ENCODE measurements at places on chromosomes 5 and 9. TPM values are rescaled to one million over a fixed set of nuclear protein-coding genes. Genes with fewer than 3 reads are reported as not detected.

DNA sequence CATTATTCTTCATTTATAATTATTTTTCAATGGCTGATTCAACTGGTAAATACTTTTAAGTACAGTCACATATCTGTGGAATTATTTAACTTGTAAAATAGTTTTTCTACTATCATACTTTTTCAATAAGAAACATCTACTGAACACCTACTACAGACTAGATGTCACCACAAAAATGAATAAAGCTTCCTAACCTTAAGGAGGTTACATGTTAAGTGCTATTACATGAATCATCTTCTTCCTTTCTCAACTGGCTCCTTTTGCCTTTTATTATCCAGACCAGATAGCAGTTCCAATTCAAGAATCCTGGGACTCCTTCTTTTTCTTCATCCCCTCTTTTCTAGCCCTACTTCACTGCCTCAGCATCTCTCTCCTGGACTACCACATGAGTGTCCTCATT, 4.7 kb downstream of the PGGT1B start:
- H3K4me3 ChIP-seq, result no peak overlapping the region
- no peaks in the 10 kb centered on the region for H3K27me3 ChIP-seq
- no peaks in the 10 kb centered on the region for H3K36me3 ChIP-seq
- H3K27ac ChIP-seq, result no peak overlapping the region

- no peak overlapping the region for H3K27ac ChIP-seq
- peak; percentile 48 for DNase-seq
Measured at GRCh38 chr5:145825751-145826180, 9.4 kb downstream of the PRELID2 start.

DNA sequence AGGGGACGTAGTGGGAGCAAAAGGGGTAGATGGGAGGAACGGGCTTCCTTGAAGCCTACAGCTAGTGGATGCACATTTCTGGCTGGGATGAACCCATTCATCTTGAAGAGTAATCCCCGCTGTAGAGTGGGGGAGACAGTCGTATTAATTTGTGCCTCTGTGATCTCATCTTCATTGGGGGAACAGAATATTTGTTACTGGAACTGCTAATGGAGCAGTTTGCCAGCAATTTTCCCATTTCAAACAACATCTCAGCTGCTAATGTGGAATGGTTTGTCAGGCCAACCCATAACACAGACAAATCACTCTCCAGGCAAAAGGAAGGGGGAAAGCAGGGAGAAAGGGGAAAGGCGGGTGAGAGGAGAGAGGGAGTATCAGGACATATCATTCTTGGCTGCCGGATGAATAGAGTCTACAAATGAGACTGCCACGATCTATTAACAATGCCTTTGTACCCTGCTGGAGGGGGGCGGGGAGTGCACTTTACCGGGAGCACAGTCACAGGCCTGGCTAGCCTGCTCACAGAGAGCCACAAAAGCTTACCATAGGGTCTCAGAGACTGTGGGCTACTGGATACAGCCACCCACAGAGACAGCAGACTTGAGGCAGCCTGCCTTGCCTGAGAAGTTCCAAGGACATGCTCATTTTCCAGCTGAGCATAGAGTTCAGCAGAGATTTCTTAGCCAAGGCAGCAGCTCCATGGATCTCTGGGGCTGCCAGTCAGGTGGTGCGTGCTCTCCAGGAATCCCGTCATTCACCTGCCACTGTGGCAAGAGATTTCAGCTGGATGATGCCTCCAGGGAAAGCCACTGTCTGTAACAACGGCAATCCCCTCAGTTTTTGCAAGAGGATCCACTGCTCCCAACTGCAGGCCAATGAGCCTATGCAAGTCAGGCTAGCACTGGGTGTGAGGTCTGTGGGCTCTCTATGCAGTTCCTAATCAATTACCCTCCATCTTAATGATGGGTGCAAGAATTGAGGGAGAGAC, 217.7 kb upstream of the PANK3 start:
- no peak overlapping the region for H3K4me3 ChIP-seq
- no peaks in the 10 kb centered on the region for H3K36me3 ChIP-seq
- H3K4me1 ChIP-seq, result no peaks in the 10 kb centered on the region
- H3K27me3 ChIP-seq, result no peaks in the 10 kb centered on the region

DNA sequence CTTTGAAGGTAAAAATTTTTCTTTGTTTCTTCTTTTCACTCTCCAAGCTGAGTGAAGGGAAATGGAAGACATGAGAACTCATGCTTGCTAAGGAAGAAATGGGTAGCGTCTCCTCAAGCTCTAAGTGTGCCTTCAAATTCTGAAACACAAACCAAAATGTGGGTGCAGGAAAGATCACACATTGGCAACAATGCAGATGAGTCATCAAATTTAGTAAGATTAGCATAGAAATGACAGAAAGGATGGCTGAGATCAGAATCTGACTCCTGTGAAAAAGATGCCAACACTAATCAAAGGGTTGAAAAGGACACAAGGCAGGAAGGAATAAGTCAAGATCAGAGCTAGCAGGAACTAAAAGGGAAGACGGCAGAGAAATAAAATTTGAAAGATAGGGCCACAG, 61.1 kb upstream of the ZNF462 start:
- H3K27me3 ChIP-seq, result no peaks in the 10 kb centered on the region
- H3K27ac ChIP-seq, result no peak overlapping the region
- no peaks in the 10 kb centered on the region for H3K36me3 ChIP-seq
- H3K4me1 ChIP-seq, result no peaks in the 10 kb centered on the region
- H3K4me3 ChIP-seq, result no peak overlapping the region

DNA sequence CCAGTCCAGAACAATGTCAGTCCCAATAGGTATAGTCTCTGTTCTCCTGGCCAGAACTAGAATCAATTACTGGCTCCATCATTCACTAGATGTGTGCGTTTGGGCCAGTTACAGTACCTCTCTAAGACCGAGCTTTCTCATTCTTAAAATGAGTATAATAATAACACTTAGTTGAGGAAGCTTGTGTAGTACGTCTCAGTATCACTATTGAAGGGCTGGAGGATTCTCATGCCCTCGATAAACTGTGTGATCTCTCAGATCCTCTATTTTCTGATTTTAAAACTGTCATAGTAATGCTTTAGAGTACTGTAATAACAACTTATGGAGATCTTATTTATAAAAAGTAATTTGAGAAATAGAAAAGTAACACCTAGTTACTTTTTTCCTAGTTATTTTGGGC, 50.7 kb downstream of the CDKN2A start:
- H3K4me3 ChIP-seq, result no peak overlapping the region
- H3K4me1 ChIP-seq, result no peaks in the 10 kb centered on the region
- no peak for DNase-seq
- H3K27me3 ChIP-seq, result no peaks in the 10 kb centered on the region
- no peaks in the 10 kb centered on the region for H3K36me3 ChIP-seq
- no peak overlapping the region for H3K27ac ChIP-seq

GRCh38 chr5:117788596-117788995, 1199.8 kb downstream of the DTWD2 start:
- no peak for DNase-seq
- H3K4me3 ChIP-seq, result no peak overlapping the region
- H3K36me3 ChIP-seq, result no peaks in the 10 kb centered on the region
- no peak overlapping the region for H3K27ac ChIP-seq
- H3K4me1 ChIP-seq, result no peaks in the 10 kb centered on the region

GRCh38 chr9:81074221-81074620, 615.1 kb downstream of the TLE1 start:
- H3K36me3 ChIP-seq, result no peaks in the 10 kb centered on the region
- no peaks in the 10 kb centered on the region for H3K4me1 ChIP-seq
- H3K27ac ChIP-seq, result no peak overlapping the region
- no peaks in the 10 kb centered on the region for H3K27me3 ChIP-seq
- no peak overlapping the region for H3K4me3 ChIP-seq

DNA sequence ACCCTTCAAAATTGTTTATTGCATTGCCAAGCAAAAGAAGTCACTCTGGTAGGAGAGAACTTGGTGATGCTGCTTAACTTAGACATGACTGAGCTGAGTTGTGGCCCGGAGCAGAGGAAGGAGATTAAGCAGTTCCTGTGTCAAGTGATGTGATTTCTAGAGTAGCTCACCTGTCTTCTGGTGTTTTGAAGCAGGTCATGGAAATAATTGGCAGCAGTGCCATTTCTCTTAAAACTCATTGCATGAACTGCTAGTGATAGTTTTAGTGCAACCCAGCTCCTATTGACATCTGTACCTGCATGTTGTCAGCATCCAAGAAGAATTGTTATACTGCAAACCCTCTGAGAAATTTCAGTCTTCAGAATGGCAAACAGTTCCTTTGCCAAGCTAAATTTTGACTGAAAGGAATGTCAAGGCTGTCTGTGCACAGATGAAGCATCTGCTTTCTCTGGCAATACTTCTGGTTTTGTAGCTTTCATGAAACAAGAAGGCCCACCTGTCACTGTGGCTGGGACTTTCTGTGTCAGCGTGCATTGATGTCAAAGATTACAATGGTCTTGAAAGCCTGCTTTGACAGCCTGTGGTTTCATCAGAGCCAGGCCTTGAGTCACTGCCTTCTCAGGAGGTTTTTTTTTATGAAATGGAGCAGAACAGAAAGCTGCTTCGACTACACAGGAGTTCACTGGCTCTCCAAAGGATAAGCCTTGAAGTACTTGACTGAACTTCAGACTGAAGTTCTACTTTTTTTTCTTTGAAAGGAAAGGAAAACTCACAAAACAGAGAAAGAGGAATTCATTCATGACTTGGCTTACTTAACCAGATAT, 90.6 kb downstream of the RALGPS1 start:
- DNase-seq, result no peak
- H3K4me3 ChIP-seq, result no peak overlapping the region

DNA sequence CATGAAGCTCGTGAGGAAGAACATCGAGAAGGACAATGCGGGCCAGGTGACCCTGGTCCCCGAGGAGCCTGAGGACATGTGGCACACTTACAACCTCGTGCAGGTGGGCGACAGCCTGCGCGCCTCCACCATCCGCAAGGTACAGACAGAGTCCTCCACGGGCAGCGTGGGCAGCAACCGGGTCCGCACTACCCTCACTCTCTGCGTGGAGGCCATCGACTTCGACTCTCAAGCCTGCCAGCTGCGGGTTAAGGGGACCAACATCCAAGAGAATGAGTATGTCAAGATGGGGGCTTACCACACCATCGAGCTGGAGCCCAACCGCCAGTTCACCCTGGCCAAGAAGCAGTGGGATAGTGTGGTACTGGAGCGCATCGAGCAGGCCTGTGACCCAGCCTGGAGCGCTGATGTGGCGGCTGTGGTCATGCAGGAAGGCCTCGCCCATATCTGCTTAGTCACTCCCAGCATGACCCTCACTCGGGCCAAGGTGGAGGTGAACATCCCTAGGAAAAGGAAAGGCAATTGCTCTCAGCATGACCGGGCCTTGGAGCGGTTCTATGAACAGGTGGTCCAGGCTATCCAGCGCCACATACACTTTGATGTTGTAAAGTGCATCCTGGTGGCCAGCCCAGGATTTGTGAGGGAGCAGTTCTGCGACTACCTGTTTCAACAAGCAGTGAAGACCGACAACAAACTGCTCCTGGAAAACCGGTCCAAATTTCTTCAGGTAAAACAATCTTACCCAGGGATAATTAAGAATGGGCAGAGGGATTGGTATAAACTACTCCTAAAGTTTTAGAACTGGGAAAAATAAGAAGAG, 12.9 kb downstream of the ITGA1 start:
- H3K27ac ChIP-seq, result peak overlapping the region; percentile 100
- no peaks in the 10 kb centered on the region for H3K36me3 ChIP-seq
- peak overlapping the region; percentile 63 for H3K4me3 ChIP-seq

The OCLN gene
- 0.03 TPM for polyA plus RNA-seq

DNA sequence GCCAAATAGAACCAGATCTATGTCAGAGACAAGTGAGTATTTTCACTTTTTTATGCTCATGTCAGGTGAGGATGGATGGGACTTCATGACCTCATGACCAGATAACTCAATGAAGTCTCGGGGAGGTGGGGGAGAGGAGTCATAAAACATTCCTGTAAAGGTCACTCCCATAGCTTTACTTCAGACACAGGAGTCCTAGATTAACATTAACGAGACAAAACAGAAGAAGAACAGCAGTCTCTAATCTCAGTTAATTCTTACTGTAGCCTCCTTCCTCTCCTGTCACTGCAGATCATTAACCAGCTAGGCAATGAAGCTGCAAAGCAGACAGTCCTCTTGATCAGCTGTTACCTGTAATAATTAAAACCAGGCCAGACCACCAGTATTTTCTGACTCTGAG, 11.2 kb downstream of the CRHBP start:
- H3K4me3 ChIP-seq, result no peak overlapping the region
- peaks cover 14% of the 10 kb centered on the region for H3K4me1 ChIP-seq
- H3K27me3 ChIP-seq, result no peaks in the 10 kb centered on the region
- no peaks in the 10 kb centered on the region for H3K36me3 ChIP-seq
- H3K27ac ChIP-seq, result no peak overlapping the region

The PCDHB10 gene
- not detected for polyA plus RNA-seq

The GDF9 gene
- 0.13 TPM for polyA plus RNA-seq

DNA sequence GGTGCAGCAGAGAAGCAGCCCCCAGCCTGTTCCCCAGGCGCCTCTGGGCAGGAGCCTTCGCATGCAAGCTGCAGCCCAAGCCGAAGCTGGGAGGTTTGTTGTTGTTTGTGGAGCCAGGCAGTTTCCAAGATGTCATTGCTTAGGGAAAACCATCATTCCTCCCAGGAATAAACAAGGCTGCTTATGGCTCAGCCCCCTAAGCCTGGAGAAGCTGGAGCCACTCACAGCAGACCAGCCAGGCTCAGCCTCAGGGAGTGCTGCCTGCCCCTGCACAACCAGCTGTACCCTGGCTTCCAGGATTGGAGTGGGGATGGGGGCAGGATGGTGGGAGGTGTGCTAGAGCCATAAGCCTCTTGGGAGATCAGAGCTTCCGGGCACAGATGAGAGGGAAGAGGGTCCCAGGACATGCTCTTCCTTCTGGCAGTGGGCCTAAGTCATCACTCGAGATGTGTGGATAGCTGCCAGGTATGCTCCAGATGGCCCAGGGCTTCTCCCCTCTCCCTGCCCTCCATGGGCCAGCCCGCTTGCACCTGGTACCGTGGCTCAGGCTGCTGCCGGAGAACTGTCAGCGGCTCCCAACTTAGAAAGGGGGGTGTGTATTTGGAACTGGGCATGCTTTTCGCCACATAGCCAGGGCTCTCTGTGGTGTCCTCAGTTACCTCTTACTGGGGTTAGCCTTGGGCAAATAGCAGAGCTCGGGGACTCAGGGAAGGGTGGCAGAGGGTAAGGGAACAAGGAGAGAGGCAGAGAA, 105.2 kb downstream of the RGS3 start:
- no peaks in the 10 kb centered on the region for H3K27me3 ChIP-seq
- no peak overlapping the region for H3K4me3 ChIP-seq
- no peak for DNase-seq
- H3K4me1 ChIP-seq, result peaks cover 20% of the 10 kb centered on the region
- no peaks in the 10 kb centered on the region for H3K36me3 ChIP-seq
- no peak overlapping the region for H3K27ac ChIP-seq

The GADD45G gene
- 1.1 TPM for polyA plus RNA-seq

DNA sequence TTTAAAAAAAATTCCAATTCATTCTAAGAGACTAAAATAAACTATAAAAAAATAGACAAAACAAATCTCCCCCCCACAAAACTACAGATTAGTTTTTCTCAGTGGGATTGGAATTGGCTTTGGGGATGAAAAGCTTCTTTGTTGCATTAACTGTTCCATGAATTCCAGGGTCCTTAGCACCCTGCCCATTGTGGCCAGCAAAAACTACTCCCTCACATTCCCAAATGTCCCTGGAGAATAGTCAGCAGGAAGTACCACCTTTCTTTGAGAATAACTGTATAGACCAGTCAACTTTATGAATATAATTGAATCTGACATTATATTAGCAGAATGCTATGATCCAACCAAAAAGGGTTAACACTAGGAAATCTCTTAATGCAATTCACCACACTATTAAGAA, 147.9 kb downstream of the LPAR1 start:
- H3K4me1 ChIP-seq, result peaks cover 11% of the 10 kb centered on the region
- H3K4me3 ChIP-seq, result no peak overlapping the region
- H3K27ac ChIP-seq, result no peak overlapping the region
- no peaks in the 10 kb centered on the region for H3K36me3 ChIP-seq

The PCDHB2 gene
- not detected for polyA plus RNA-seq

The MSX2 gene
- not detected for polyA plus RNA-seq

Data from CD14-positive monocyte (primary cell).